ENCODE measurements at places on chromosomes 1 and 21.

- no peak for DNase-seq
These were observed 23.7 kb upstream of the NRIP1 start for GRCh38 chr21:15088488-15088887.

- DNase-seq = no peak
These were observed 19.7 kb downstream of the GNAI3 start for GRCh38 chr1:109567877-109568672.

DNA sequence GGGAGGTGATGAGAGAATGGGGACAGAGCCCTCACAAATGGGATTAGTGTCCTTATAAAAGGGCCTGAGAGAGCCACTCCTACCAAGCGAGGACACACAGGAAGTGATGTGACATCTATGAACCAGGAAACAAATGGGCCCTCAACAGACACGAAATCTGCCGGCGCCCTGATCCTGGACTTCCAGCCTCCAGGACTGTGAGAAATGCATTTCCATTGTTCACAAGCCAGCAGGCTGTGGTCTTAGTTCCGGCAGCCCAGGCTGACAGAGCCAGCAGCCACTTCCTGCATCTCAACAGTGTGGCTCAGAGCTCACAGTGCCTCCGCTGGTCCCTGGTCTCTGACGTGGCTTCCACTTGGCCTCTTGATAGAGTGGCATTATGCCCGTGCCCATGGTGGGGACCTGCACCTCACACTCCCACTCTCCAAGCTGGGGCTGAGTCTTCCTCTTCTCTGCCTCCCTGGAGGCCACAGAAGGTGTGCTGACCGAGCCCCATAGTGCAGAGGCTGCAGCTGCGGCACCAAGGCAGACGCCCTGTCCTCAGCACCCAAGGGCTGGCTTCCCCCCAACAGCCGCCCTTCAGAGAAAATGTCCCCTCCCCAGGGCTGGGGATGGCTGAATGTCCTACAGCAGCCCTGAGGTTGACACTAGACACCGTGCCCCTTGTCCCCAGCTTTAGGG is 44.9 kb downstream of the ACOT7 start:
- DNase-seq = no peak

DNA sequence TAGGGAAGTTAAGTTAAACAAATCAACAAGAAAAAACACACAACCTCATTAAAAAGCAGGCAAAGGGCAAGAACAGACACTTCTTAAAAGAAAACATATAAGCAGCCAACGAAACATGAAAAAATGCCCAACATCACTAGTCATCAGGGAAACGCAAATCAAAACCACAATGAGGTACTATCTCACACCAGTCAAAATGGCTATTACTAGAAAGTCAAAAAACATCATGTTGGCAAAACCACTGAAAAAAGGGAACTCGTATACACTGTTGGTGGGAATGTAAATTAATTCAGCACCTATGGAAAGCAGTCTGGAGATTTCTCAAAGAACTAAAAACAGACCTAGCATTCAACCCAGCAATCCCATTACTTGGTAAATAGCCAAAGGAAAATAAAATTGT is 51.1 kb downstream of the HSF2BP start:
- no peak for DNase-seq

DNA sequence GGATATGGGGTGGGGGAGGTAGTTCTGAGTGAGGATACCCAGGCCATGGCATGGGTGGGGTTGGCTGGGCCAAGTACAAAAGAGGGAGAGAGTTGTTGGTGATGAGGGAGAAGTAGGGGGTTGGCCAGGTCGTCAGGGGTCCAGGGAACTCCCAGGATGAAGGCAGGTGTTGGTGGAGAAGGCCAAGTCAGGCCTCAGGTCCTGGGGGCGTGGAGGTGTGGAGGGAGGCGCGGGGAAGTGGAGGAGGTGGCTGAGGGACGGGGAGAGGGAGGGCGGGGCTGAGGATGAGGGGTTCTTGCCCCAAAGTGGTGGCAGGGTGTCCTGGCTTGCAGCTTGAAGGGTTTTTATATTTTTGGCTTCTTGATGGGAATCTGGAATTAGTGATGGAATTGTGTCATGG is 61.1 kb downstream of the FOXO6 start:
- DNase-seq = no peak

DNA sequence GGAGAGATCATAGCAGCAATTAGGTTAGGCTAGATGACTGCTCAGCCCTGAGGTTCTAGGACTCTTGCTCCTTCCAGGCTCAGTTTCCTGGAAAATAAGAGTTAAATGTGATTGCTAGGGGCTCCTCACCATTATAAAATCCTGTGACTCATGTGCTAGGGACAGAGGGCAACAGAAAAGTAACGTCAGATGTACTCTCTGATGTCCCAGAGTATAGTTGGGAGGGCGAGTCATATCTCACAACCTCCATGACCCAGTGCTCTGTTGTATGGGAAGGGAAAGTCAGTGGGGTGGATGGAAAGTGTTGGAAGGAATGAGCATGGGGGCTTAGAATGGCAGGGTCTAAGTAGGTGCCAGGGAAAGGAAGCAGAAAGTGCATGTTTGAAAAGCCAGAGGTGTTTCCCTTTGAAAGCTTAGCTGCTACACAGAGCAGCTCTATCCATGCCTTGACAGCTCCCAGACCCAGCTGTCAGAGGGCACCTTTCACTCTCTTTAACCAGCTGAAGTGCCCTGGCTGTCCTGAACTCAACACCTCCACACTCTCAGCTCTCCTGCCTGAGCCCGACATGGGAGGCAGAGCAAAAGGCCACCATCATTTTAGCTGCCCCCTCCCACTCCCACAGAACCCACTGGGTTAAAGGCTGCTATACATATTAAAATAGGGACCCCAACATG is 11.6 kb downstream of the GJA5 start:
- no peak for DNase-seq

- no peak for DNase-seq
These were observed 20.5 kb downstream of the OLFML3 start for GRCh38 chr1:113999799-114000198.

DNA sequence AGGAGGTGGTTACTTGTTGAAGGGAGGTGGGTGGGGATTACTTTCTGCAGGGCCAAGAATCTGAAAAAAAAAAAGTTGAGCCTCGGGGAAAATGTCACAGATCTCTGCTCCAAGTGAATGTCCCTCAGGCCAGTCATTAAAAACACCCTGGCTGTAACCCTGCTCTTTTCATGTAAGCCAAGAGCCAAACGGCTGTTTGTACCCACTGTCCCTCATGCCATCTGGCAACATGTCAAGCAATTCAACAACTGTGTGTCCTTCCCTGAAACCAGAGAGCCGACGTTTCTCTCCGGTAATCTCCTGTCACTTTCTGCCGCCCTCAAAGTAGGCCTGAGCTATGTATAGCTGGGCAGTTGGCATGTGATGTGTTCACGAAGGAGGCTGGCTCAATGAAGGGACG is 14.7 kb downstream of the CASQ2 start:
- no peak for DNase-seq

DNA sequence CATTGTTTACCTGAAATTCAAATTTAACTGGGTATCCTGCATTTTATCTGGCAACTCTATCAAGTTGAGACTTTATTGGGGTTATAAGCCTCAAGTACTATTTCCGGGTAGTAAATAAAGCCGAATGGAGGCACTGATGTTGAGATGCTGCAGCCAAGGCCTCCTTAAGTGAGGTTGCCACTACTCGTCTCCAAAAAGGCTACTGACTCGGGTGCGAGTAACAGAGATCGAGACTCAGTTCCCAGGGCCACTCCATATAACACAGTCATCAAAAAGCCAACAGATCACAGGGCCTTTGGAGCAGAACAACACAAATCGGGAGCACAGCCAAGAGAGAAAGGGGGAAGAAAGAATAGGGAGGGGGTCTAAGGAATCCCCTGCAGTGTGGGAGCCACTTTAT is 524 bp downstream of the COPA start:
- no peak for DNase-seq

DNA sequence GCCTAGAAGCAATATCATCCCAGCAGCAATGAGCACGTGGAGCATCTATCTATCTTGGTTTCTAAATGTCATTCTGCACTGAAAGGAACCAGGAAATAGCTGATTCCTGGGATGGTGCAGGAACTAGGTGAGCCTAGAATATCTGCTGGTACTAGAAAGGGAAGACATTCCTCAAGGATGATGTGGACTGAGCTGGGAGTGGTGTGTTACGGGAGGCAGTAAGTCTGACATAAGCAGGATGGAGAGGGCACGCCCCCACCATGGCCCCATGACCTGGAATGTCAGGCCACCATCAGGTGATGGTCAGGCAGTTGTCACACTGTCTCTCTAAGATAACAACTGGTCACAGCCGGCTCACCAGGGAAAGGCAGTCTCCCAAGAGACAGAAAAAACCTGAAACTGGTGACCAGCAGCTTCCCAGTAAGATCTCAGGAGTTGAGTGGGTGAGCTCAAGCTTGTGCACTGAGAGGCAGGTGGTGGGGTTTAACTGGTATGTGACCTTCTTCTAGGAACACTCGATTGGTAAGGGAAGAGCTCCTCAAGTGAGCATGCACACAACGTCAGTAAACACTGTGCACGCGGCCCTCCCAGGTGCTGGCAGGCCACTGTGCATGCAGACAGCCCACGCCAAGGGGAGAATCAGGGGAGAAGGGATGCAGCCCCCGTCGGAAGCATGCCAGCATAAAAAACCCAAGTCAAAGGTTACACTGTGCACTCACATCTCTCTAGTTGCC is 148.7 kb downstream of the ADSS2 start:
- no peak for DNase-seq

DNA sequence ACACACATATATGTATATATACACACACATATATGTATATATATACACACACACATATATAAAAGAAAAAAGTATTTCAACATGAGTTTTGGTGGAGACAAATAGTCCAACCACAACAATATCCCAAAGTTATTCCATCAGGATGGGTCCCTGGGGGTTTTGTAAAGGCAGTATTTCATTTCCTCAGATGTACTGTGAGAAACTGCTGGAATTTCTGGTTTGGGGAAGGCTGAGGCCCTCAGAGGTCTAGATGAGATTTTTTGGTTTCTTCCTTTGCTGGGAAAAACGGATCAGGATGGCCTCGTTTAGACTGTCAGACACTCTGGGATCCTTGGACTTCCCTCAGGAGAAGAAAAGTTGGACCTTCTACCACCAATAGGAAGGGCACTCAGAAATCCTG is 36.5 kb upstream of the TENT5B start:
- no peak for DNase-seq

GRCh38 chr1:153987621-153988020 is 1.5 kb upstream of the RAB13 start:
- DNase-seq = no peak

- no peak for DNase-seq
These were observed 42.4 kb upstream of the GADD45A start for GRCh38 chr1:67642629-67643028.

DNA sequence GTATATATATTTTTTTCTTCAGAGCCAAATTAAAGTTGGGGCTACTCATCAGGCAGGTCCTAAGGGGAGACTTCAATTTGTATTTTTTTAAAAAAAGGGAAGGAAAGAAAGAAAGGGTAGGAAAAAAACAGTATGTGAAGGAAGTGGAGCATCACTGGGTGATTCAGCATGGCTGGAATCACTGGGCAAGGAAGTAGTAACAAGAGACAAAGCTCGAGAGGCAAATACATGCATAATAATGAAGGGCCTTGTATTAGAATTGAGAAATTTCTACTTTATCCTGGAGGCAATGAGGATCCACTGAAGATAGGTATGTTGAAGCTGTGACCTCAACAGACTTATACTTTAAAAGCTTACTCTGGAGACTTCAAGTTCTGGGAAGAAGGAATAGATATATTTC is 184.4 kb downstream of the COQ8A start:
- DNase-seq = no peak

DNA sequence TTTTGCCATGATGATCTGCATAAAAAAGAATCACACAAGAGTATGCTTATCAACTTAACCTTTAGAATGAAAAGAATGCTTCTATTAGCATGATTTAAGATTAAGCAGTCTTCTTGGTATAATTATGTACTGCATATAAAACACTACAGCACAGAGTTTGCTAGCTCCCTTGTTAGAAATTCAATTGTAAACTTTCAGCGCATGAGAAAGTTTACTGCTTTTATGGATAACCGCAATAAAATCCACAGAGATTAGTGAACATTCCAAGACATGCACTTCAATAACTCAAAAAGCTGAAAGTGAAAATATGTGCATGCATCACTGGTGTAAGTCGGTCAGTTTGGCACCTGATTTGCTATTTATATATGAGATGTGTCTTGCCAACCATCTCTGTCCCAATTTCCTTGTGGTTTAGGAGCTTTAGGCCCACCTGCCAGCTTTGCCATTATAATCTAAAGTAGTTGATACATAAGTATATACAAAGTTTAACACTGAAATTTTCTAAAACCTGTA is 16.9 kb downstream of the CCT8 start:
- no peak for DNase-seq

GRCh38 chr1:176925223-176925622 is 239.3 kb downstream of the ASTN1 start:
- no peak for DNase-seq

- DNase-seq = no peak
These were observed 88.7 kb downstream of the IARS2 start for GRCh38 chr1:220182656-220183055.

DNA sequence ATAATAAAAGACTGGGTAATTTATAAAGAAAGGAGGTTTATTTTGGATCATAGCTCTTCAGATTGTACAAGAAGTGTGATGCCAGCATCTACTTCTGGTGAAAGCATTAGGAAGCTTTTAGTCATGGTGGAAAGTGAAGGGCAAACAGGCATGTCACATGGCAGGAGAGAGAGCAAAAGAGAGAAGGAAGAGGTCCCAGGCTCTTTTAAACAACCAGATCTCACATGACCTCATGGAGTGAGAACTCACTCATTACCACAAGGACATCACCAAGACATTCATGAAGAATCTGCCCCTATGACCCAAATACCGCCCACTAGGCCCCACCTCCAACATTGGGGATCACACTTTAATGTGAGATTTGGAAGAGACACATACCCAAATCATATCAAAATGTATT is 10.0 kb downstream of the RPTN start:
- DNase-seq = no peak

Data from cerebellar nuclear complex (tissue), 1 donor.